Hematopoietic multipotent progenitor cell treated with erythropoietin and hydrocortisone succinate and interleukin-3 and kit ligand, for 15 days (in vitro differentiated cells): ENCODE measurements at places on chromosomes 13 and 19.
A peak's percentile ranks its signal among the peaks of the same experiment; 100 is the strongest.

- no peak for DNase-seq
These were observed 24.5 kb upstream of the CCNE1 start for GRCh38 chr19:29787281-29787680.

DNA sequence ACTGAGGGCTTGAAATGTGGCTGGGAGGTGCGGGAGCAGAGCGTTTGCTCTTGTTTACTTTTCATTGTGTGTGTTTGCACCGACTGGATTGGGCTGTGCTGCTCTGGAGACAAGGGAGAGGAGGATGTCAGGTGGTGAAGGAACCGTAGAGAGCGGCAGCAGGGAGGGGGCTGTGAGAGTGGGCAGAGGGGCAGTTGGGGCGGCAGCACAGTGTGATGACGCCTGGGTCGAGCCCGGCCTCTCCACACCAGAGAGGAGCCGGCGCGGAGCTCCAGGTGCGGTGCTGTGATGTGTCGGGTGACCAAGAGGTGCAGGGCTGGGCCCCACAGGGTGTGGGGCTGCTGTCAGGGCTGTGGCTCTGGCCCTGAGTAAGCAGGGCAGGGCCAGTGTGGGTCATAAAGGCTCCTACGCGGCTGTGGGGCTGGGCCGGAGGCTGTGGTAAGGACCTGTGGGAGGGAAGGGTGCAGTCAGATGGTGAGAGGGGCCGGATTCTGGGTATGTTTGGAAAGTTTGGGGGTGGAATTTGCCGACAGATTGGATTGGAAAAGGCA lies 10.5 kb downstream of the NAXD start:
- DNase-seq = no peak

GRCh38 chr13:114162533-114162922 lies 16.5 kb upstream of the CFAP97D2 start:
- no peak for DNase-seq

DNA sequence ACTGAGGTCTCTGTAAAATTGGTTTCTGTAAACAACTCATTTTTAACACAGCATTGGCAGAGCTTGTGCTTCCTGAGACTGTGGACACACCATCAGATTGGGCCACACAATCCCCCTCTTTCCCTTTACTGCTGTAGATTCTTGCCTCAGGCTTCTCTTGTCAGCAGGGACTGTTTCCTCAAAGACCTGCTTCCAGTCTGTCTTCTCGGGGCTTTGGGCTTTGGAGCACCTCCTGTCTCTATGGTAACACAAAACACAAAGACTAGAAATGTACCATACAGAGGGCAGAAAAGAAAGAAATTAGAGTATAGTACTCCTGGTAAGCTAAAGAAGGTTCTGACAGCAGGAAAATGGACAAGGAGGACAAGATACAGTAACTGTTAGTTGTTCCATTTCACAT lies 484.5 kb downstream of the DIAPH3 start:
- no peak for DNase-seq

DNA sequence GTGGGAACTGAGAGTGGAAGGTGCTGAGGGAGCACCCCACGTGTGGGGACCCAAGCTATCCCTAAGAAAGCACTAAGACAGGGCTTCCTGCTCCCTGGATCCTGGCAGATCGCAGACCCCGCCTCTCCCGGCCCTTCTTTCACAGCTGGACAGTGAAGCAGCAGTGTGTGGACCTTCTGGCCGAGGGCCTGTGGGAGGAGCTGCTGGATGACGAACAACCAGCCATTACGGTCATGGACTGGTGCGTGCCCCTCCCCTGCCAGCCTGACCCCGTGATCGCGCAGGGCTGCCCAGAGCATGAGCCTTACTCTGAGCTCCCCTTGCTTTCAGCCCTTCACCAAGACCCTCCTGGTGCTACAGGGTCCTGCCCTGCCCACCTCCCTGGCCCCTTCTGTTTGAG lies 2.3 kb downstream of the NCCRP1 start:
- DNase-seq = no peak

- DNase-seq = no peak
These were observed 21.8 kb downstream of the EVI5L start for GRCh38 chr19:7851623-7852500.

GRCh38 chr19:13764101-13764807 lies at the start of gene MRI1:
MRI1 (plus strand) TSS chr19:13764522; CDS start chr19:13764589, 67 bp downstream.
- peak; percentile 29 for DNase-seq

GRCh38 chr13:110700641-110701040 lies 5.3 kb downstream of the CARS2 start:
- DNase-seq = no peak

DNA sequence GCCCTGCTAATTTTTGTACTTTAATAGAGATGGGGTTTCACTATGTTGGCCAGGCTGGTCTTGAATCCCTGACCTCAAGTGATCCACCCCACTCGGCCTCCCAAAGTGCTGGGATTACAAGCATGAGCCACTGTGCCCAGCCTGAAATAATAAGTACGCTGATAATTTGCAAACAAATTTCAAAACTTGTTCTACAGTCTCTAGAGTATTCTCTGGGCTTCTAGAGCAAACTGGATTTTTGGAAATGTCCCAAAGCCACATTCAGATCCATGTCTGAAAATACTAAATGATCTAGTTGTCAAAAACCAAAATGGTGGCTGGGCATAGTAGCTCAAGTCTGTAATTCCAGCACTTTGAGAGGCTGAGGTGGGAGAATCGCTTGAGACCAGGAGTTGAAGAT lies 39.9 kb upstream of the PSPC1 start:
- DNase-seq = no peak

DNA sequence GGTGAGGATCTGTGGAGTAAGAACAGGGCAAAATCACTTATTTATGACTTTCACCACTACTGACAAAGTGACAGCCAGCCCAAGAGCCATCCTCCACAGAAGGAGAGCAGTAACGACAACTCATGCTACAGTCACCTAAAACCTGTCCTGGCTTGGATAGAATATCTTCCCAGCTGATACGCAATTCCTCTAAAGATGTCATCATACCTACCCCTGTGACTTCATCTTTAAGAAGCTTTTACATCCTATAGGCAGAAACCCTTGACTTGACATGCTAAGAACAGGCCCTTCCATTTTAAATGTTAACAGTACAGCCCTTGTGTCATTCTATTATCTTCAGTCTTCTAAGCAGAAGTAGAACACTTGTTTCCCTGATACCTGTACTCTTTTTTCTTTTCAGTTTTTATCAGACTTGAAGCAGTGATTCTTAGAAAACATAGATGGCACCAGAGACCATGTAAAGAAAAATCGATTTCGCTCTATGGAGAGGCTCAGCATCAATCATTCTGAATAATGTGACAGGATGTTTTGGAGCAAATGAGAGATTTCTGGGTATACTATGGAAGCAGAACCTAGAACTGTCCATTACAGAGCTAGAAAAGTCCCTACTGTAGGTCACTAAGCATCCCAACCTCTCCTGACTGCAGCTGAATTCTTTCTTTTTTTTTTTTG lies 20.1 kb downstream of the STOML3 start:
- DNase-seq = no peak

DNA sequence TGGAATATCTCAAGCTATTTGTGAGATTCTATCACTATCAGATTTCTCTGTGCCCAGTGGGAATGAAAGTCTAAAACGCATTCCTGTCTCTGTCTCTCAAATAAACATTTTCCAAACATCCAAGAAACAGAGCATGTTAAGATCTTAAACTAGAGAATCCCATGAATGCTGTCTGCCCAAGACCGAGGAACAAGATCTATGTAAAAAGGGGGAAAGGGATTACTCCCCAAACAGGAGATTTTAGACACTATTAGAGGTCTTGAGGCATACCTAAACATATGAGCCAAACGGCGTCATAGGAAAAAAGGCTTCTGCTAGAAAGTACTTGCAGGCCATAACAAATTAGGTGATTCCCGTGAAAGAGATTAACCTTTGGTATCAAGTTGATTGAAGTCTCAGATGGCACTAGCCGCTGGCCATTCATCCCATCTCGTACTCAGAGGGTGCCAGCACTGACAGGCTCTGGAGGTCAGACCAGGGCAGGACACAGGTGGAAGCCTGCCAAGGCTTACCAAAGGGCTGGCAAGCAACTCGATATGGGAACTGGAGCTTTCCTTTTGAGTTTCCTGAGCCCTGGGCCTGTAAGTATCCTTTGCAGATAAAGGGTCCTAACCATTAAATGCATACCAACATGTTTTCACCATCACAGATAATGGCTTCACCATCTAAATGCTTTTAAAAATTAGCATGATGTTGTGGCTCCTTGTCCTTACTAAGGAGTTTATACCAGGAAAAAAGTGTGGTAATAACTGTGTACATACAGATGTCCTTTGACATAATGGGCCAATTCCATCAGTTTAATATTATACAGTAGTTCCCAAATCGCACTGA lies 225.2 kb downstream of the FOXO1 start:
- DNase-seq = no peak

DNA sequence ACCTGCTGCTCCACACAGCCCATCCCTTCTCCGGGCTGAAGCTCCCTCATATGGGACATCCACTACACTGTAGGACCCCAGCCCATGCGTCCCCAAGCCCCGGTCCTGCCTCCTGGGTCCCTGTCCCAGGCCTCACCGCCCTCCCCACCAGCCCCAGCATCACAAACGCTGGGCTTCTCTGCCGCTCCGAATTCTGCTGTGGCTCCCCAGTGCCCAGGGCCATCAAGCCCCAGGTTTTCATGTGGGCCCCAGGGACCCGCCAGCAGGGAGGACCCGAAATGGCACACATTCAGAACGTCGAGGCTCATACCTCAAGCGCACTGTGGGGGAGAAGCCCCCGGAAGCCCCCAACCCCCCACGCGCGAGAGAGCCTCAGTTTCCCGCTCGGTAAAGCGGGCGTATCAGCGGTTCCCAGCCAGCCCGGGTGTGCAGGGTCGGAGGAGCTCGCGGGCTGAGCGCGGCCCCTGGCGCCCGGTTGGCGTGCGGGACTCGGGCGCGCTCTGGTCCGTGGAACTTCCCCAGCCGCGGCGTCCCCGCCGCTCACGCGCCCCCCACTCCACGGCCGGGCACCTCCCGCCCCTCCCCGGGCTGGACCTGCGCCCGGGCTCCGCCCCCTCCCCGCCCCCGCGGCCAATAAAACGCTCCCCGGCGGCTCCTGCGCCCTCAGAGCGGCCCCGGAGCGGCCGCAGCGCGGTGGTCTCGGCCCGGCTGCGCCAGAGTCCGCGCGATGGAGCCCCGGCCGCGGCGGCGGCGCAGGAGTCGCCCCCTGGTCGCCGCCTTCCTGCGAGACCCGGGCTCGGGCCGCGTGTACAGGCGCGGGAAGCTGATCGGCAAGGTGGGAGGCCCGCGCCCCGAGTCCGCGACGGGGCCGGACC lies at the start of gene PLK5:
Gene PLK5, plus strand, starts transcription at position 666 of the 875 bp plus-strand sequence. CDS start 2,920 bp downstream, outside the sequence.
- no peak for DNase-seq

DNA sequence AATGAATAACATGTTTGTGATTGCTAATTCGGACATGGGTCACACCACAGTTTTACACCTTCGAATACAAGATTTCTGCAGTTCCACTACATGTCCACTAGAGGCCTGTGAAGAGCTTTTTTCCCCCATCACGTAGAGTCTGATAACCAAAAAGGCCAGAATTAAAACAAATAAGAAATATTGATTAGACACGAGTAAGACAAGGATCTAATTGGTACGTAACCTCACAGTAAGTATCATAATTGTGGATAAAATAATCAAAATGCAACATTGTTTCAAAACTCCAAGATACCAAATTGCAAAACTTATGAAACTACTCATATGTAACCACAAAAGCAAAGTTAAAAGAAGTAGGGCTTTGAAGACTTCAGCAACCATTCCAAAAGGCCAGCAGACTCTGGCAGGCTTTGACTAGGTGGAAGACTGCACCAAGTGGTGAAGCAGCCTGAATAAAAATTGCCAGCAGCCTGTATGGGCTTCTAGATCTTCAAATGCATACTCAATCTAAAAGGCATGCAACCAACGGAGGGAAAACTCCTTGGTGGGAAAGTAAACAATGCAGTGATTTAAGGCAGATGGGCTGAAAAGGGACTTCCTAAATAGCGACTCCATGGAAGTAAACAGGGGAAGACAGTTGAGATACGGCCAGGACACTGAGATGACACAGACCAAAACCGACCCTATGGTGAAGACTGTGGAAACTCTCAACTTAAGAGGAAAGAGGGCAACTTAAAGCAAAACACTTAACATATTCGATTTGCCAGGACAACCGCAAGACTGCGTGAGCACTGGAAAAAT lies 56.7 kb downstream of the STARD13 start:
- DNase-seq = peak; percentile 45

DNA sequence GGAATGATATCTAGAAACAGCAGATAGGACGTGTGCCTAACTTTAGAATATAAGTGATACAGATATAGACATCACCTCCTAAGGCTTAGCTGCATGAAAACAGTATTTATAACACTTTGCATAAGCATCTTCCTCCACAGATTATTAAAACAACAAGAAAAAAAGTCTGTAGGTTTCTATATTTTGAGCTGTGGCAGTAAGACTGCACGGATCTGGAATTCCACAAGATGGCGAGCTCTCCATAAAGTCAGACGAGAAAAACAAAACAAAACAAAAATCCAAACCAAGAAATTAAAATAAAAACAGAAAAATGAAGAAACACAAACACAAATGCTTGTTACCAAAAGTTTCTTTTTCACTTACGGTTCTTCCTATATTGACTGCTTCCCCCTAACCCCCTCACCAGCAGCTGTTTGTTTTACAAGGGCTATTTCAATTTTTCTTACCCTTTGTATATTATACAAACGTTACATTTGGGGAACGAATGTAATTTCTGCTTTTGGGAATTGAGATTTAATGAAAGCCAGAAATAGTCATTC lies 285.8 kb downstream of the MYO16 start:
- DNase-seq = peak; percentile 25

DNA sequence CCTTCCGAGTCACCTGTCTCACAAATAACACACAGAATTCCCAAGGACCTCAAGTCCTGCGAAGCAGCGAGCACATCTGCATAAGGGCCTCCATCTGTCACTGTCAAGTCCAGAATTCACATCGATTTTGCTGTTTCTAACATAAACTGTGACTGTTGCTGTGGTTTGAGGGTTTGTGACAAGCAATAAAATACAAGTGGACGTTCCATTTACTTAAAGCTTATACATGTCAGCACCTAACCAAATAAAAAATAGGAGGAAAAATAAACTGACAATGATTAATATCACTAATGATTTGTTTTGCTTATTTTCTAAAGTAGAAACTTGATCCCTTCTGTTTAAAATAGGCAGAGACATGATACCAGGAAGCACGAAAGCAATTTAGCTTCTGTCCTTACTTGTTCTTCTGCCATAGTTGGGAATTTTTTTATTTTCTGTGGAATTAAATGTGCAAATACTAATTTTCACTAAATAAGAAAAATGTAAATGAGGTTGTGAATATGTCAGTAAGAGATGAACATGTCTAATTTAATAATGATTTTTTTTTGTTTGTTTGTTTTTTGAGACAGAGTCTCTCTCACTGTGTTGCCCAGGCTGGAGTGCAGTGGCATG lies 279.1 kb downstream of the FGF9 start:
- no peak for DNase-seq

DNA sequence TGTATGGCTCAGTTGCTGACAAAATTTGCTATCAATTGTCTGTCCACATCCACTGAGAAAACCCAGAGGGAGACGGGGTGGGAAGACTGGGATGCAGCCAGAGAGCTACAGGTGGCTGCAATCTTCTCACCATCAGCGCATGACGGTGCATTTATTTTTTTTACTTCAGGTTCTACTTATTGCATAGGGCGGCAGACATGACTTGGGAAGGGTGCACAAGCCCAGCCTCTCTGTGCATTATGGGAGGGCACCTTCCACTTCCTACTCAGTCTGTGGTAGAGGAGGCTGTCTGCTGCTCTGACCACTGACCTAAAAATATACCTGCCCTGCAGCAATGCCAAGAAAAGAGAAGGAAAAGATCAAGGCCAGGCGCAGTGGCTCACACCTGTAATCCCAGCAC lies 73.1 kb downstream of the ABCC4 start:
- peak; percentile 51 for DNase-seq
